T-helper 22 cell (primary cell): ENCODE measurements at places on chromosomes 6 and 20.

GRCh38 chr6:62042429-62042828, 243.6 kb downstream of the KHDRBS2 start:
- DNase-seq, result no peak

DNA sequence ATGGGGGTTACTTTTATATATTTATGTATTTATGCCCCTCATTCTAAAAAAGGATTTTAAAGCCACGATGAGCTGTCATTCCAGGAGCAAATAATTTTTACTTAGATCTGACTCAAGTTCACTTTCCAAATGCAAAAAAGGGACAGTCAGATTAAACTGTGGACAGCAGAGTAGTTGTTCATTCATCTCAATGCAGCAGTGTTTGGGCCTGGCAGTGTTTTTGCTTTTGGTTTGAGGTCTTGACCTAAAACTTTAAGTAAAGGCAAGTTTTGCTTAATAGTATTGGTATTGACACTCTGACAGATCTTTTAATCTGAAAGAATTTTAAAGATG, 13.9 kb downstream of the JARID2 start:
- no peak for DNase-seq

- no peak for DNase-seq
These were observed 891.3 kb downstream of the EYS start for GRCh38 chr6:64815718-64816117.

GRCh38 chr20:5448449-5449118, 131.8 kb upstream of the PROKR2 start:
- DNase-seq, result no peak

DNA sequence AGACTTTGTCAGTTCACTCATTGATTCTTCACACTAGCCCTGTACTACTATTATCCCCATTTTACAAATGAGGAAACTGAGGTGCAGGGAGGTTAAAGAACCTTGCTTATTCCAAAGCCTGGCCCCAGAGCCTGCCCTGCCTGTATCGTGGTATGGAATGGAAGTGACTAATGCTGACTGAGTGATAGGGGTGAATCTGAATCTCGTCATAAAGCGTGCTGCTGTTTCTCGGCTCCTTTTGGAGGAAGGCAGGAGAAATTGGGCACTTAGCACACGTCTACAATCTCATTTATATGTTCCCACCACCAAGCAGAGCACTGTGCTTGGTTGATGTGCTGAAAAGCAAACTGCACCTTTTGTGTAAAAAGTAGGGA, 17.1 kb downstream of the GFRA4 start:
- no peak for DNase-seq

GRCh38 chr20:57590485-57591288, 29.5 kb downstream of the ZBP1 start:
- no peak for DNase-seq

DNA sequence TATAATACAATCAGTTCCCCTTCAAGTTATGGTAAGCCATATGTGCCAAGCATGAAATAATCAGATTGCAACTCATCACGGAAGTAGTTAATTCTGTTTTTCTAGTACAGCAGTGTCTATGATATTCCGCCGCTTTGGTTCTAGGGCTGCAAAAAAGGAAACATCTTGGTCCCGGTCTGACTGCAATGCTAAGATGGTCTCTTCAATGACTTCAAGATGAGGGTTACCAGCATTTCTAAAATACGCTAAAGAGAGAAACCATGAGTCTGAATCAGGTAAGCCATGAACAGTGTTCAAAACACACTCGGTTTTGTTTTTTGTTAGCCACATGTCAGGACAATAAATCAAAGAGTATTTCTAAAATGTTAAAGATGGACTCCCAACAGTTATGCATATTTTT, 3.2 kb upstream of the ANKRD60 start:
- DNase-seq, result no peak

DNA sequence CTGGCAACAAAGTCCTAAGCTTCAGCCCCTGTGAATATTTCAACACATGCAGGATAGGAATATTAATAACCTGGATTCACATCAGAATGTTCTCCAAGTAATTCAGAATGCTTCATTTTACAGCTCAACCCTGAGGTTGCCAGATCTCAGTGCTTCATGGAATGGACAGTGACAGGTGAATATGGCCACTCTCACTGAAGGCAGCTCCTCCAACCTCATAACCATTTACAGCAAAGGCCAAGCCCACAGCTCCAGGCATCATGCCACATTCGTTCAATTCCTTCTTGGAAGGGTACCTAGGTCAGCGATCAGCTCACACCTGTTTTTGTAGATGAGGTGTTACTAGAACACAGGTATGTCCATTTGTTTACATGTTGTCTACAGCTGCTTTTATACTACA, 17.1 kb downstream of the CLIC5 start:
- no peak for DNase-seq
